ENCODE measurements at places on chromosomes 11 and 22. TPM values are rescaled to one million over a fixed set of nuclear protein-coding genes. Genes with fewer than 3 reads are reported as not detected.

The AIFM3 gene
- polyA plus RNA-seq, result 3.9 TPM

The RCOR2 gene
- not detected for polyA plus RNA-seq

The LYVE1 gene
- polyA plus RNA-seq, result not detected

The ARVCF gene
- 0.25 TPM for polyA plus RNA-seq

The CHID1 gene
- polyA plus RNA-seq, result 47.8 TPM

The FLRT1 gene
- polyA plus RNA-seq, result not detected

The CALCA gene
- not detected for polyA plus RNA-seq

The PACSIN3 gene
- not detected for polyA plus RNA-seq
